IPS-NIHi11 (cell line): ENCODE measurements at places on chromosomes 13 and 19.

- no peak for DNase-seq
Measured at GRCh38 chr13:95155093-95155492, 146.2 kb downstream of the ABCC4 start.

DNA sequence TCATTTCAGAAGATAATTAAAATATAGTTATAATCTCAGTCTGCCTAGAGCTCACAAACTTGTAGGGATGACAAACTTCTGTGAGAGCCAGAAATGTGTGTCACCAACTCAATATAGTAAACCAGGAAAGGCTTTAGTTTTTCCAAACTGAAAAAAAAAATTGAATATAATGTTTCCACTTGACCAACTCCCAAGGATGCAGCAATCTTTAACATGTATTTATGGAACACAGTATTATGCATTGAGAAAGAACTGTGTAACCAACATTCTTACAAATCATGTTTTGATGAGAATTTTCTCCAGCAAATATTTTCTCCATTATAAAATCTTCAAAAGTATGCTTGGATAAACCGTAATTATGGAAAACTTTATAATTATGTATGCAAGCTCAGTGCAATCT is 50.1 kb upstream of the KLF12 start:
- DNase-seq = no peak

GRCh38 chr13:50942630-50943311 is 33.2 kb downstream of the RNASEH2B start:
- no peak for DNase-seq

GRCh38 chr13:73329355-73329754 is 270.6 kb downstream of the KLF5 start:
- DNase-seq = no peak

GRCh38 chr19:17944301-17944700 is 11.5 kb downstream of the CCDC124 start:
- DNase-seq = no peak

DNA sequence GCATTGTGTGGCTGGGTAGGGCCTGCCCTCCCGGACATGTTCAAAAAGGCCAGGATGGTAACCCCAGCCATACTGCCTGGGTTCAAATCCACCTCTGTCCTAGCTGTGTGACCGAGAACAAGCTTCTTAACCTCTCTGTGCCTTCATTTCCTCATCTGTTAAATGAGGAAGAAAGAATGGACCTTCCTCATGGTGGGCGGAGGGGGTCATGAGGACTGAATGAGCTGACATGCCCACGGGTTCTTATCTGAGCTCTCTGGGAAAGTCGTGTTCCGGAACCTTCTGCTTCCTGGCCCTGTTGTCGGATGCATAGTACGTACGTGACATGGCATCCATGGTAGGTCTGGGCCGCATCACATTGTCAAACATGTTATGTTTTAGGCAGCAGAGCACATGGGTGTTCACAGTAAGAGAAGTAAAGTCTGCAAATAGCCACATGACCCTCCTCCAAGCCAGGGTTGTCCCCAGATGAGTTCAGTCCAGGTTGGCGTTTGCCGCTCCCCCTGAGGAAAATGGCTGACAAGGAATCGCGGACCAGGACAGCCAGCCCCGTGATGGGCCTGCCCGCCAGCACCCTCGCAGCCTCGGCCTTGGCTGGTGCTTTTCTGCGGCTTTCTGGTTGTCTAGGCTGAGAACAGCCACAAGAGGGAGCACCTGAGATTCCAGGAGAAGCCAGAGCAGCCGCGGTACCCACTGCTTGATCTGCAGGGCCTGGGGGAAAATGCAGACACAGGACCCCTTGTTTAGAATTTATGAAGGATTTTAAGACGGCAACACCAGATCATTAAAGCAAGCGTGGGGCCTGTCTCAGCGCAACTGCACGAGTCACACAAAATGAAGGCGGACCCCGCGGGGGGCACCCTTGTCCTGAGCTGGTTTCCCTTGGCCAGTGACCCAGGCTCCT is 2.4 kb upstream of the NTN5 start:
- DNase-seq = peak; percentile 97

DNA sequence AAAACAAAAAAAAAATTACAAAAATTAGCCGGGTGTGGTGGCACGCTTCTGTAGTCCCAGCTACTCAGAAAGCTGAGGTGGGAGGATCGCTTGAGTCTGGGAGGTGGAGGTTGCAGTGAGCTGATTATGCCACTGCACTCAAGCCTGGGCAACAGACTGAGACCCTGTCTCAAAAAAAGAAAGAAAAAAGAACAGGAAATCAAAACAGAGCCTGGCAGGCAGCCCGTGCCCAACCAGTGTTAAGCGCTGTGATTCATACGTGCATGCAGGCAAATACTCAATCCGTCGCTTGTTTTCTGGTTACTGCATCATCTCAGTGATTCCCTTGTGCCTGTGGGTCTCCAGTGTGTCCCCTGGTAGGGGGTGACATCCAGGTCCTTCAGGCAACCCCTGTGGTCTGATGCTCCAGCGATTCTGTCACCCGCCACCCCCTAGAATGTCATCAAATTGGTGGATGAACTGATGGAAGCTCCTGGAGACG is 18.1 kb downstream of the DDX39A start:
- DNase-seq = no peak

DNA sequence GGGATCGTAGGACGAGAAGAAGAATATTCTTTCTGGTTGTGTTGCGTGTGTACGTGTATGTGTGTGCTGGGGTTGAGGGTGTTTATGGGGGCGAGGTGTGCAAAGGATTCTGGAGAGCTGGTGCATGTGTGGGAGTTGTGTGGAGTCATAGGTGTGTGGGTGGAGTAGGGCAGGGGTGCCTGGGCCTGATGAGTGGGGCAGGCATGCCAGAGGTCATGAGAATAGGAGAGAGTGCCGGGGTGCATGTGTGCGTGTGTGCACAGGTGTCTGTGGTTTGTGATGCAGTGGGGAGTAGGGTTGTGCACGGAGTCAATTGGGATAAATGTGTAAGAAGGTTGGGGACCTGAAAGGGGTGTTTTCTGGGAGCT is 649 bp downstream of the TMEM91 start:
- DNase-seq = no peak

DNA sequence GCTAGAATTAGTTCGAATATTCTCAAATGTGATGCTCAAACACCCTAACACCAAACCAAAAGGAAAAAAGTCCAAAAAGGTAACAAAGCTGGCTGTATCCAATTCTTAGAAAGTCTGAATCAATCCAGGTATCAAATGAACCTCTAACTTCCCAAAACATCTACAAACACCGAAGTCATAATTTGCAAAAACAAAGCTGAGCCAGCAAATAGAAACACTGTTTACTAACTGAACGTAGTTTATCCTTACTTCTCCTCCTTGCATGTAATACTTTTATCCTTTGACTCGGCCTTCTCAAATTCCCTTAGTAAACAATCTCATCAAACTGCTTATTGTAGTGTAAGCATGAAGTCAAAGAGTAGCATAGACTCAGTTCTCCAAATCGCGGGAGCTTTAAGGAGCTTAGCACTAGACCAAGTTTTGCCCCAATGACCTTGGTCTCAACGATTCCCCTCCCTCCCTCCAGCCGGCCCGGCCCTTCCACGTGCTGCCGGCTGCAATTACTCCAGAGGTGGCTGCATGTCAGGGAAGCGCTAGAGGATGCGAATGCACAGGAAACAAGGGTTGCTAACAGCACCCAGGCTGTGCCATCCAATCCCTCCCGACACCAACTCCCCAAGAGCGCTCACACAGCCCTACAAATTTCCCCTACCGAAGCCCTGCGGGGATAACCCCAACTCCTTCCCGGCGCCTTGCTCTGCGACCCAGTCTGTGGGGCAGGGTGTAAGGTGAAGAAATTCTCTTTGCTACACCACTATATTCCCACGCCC is 693 bp downstream of the XPO4 start:
- peak; percentile 55 for DNase-seq

DNA sequence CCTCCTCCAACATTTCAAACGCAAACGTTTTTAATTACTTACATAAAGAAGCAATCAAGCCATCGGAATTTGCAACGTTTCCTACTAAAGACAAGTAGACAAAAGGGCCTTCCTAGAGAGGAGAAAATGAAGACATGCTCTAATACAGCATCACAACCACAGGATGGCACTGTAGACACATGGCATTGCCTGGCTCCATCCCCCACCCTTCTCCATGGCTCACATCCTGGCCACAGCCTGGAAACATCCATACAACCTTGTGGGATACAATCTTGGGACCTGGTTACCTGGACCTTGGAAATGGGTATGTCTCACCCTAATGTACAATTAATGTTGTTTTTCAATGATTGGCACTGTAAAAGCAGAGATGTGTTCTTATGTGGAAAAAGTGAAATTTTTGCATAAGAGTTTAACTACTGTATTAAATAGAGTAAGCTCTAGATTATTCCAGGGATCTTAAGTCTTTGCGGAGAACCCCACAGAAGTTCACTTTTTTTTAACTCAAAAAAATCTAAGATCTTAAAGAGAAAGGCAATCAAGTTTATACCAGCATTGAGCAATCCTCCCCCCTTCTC is 21.5 kb downstream of the EBPL start:
- DNase-seq = peak; percentile 52

- peak; percentile 97 for DNase-seq
Measured at GRCh38 chr19:35775298-35776101, at the start of gene ARHGAP33. ARHGAP33 (plus strand) TSS chr19:35775564; CDS start chr19:35775659, 95 bp downstream.

GRCh38 chr19:19429361-19429760 is 23.9 kb downstream of the GATAD2A start:
- DNase-seq = no peak

- DNase-seq = no peak
Measured at GRCh38 chr13:30924721-30925120, 7.7 kb upstream of the TEX26 start.

- DNase-seq = no peak
Measured at GRCh38 chr13:101474419-101474957, 22.0 kb downstream of the ITGBL1 start.
